ENCODE measurements at places on chromosomes 5 and 9. TPM values are rescaled to one million over a fixed set of nuclear protein-coding genes. Genes with fewer than 3 reads are reported as not detected.

- DNase-seq = peak; percentile 5
Measured at GRCh38 chr9:8857068-8857925, 1057.7 kb upstream of the DMAC1 start.

GRCh38 chr9:134633362-134634142 is 8.1 kb upstream of the COL5A1 start:
- no peak for DNase-seq

DNA sequence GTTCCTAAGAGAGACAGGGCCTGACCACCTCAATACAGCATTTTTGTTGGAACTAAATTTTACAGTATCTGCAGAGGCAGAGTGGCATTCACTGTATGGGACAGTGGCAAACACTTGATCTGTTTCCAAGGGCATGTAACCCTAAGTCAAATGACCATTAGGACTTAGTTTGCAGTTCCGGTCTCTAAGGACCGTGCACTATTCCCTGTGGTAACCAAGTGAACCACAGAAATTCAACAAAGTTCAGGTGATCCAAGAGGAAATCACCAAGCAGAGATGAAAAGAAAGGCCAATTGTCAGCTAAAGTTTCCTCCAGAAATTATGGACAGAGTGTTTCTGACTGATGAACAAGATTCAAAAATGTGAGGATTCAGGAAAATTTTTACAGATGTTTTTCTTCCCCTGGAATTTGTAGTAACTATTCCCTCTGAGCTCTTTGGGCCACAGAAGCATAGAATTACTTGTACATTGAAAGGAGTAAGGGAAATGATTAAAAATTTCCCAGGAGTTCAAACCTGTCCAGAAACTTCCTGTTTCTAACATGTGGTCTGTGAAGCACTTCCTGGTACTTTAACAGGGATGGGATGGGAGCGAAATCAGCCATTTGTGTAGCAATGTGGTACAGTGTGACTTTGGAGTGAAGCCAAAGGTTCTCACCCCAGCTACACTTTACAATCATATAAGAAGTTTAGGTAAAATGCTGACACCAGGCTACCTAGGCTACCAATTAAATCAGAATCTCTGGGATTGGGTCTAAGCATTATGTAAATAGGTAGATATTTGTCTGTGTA is 266.1 kb upstream of the MAP3K1 start:
- no peak for DNase-seq

- DNase-seq = no peak
Measured at GRCh38 chr5:88952996-88953643, 70.1 kb upstream of the MEF2C start.

- peak; percentile 51 for DNase-seq
Measured at GRCh38 chr9:99192786-99193465, 28.8 kb downstream of the ALG2 start.

NEUROG1 gene
- polyA plus RNA-seq = not detected

DNA sequence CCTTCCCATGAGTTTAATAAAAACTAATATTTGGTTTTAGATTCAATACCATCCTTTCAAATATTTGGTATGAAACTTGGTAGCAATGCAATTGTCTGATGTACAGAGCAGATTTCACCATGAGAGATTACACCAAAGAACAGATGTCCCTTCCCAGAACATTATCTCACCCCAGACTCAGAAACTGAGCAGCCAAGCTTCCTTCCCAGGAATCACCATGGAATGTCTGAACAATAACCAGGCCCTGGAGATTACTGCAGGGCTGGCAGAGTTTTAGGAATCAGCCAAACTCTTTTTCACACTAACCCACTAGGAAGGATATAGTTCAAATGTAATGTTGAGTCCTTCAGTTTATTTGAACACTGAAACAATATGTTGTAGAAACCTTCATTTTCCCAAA is 23.9 kb downstream of the CLTA start:
- DNase-seq = peak; percentile 66

DNA sequence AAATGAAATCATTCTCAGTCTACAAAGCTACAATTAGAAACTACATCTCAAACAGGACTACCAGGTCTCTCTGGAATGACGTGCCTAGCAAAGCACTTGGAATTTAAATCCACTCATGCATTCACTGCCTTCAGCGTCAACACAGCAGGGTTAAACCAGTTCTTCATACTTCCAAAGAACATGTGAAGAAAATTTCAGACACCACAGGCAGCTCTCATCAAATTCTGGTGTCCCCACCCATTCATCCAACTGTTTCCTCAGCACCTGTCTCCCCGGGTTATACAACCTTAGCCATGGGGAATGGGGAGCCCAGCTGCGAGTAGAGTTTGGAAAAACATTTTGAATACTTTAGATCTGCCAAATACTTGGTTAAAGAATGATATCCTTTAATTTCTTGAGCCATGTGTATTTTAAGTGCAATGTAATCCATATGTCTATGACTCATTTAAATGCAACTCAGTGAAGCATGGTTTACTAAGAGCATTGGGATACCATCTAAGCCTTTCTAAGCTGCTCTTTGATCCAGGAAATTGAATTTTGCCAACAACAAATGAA is 17.5 kb downstream of the ADAM19 start:
- peak; percentile 77 for DNase-seq

DNA sequence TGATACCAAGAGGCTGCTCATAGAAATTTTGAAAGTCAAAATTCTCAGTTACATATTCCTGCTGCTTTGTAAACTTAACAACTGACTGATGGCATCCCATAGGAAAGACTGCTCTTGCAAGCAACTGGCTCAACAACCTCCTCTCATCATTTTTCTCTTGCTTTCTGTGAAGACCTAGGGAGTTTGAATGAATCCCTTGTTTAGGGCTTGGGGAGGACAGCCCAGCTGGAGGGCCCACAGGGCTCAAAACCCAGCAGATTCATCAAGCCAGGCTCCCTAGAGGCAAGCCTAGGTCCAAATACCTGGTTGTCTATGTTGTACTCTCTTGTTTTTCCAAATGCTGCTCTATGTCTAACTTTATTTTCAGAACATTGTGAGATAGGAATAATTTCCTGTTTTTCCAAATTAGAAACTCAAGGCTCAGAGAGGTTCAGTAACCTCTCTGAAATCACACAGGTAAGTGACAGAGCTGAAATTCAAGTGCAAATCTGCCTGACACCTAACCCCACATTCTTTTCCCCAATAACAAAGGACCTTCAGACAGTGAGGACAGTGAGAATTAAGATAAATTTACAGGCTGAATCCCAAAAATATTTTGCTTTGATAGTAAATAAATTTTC is 558.9 kb upstream of the KLF4 start:
- DNase-seq = peak; percentile 15

GRCh38 chr9:13151489-13151888 is 128.0 kb downstream of the MPDZ start:
- DNase-seq = no peak

DNA sequence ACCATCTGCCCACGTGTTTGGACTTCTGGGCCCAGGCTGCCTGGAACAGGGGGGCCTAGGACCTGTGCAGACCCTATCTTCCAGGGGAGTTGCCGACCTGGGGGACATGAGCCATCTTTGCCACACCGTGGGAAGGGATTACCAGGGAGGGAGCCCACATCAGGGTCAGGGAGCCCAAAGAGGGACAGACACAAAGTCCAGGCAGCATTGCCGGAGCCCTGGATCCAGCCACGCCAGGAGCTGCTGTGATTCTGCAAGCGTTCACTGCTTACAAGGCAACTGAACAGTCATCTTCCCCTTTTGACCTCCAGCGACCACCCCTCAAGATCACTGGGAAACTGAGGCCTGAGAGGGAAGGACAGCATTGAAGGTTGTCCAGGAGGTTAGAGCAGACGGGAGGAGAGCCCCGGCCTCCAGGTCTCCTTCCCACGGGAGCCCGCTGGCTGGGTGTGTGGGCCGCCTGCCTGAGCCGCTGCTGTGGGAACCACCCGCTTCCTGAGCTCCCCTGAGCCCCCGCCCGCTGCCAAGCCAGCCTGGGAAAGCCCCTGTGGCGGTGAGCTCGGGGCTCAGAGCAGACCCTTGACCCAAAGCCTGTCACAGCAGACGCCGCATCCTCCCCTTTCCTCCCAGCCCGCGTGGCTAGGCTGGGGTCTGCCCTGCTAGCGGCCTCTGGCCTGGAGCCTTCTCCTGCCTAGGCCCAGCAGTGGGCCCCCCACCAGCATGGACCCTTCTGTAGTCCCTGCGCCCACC is 17.1 kb upstream of the NOTCH1 start:
- no peak for DNase-seq

All from GM23248 (cell line).